Activated CD4-positive, alpha-beta T cell treated with anti-CD3 and anti-CD28 coated beads, Interleukin-2, amount 50 U/mL, for 16 hours (primary cell): ENCODE measurements at places on chromosomes 1 and 21.

- DNase-seq, result no peak
Measured at GRCh38 chr1:92029241-92029922, 403 bp upstream of the EPHX4 start.

GRCh38 chr1:31501505-31501904 is 74.8 kb upstream of the TINAGL1 start:
- DNase-seq, result no peak

- DNase-seq, result no peak
Measured at GRCh38 chr1:16125483-16125882, 30.4 kb downstream of the EPHA2 start.

DNA sequence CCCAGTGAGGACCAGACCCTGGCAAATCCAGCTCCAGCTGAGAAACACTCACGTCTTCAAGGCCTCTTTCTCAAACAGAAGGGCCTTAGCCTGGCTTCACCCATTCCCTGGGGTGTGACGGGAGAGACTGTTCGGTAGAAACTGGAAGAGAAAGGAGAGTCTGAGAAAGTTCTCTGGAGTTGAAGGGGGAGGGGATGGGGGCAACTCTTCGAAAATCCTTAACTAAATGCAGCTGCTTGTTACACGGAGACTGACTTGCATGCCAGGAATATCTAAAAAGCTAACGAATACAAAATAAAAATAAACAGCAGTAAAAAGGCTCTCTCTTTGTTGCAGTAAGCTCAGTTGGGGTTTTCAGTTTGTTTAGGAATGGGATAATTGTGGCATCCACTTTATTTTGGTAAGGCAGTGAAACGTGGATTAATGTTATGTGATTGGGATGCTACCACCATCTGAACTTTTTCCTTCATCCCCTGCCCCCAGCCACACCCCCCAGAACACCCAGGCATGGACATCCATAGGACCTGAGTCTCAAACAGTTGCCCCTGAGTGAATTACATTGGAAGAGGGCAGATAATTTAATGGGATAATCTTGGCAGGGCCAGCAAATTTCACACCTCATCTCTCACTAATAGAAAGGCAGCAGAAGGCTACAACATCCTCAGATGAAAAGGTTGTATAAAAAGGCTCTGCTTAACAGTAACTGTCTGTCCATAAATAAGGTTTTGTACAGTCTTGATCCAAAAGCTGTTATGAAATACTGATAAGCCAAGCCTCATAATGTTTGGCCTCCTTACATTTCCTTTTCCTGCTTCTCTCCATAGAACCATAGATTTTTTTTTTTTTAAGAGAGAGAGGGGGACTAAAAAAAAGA is 5.8 kb downstream of the ROR1 start:
- DNase-seq, result no peak

DNA sequence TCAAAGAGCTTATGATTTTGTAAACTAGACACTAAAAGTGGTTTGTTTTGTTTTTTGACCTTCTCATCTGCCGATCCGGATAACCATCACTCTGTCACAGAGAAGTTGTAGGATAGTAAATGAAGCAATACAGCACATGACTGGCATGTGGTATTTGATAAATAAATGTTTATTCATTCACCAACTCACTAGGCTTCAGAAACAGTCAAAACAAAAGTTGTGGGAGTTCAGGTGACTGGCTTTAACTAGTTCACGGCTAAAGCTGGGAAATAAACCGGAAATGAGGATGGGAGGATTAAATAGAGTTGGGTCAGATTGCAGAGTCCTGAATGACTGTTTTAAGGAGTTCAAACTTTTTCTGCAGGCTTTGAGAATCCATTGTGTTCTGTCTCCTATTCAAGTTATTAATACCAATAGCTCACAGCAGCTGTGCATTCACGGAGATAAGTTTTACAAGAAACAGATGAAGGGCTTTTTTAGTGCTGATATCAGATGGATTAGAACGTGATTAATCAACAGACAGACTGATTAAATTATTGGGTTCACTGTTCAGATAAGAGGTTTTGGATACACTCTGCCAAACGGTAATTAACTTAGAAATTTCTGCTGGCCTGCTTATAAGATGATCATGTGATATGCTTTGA is 463.3 kb downstream of the DPYD start:
- no peak for DNase-seq

- no peak for DNase-seq
Measured at GRCh38 chr1:193634470-193634869, 448.1 kb upstream of the B3GALT2 start.

GRCh38 chr1:12344596-12345349 is 114.9 kb downstream of the VPS13D start:
- DNase-seq, result peak; percentile 27

DNA sequence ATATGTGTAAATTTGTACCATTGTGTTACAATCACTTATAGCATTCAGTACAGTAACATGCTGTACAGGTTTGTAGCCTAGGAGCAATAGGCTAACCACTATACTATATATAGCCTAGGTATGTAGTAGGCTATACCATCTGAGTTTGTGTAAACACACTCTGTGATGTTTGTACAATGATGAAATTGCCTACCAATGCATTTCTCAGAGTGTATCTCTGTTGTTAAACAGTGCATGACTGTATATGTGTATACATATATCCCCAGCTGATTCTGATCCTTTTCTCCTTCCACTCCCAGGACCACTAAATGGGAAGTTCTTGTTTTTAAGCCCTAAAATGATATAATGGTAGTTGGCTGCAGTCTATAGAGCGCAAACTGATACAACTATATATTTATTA is 7.8 kb downstream of the GNPAT start:
- no peak for DNase-seq

GRCh38 chr1:42734201-42735035 is 5.6 kb downstream of the CLDN19 start:
- no peak for DNase-seq

- DNase-seq, result no peak
Measured at GRCh38 chr1:152252157-152252556, 28.2 kb upstream of the HRNR start.

- DNase-seq, result no peak
Measured at GRCh38 chr1:159687511-159687910, 26.9 kb downstream of the CRP start.

DNA sequence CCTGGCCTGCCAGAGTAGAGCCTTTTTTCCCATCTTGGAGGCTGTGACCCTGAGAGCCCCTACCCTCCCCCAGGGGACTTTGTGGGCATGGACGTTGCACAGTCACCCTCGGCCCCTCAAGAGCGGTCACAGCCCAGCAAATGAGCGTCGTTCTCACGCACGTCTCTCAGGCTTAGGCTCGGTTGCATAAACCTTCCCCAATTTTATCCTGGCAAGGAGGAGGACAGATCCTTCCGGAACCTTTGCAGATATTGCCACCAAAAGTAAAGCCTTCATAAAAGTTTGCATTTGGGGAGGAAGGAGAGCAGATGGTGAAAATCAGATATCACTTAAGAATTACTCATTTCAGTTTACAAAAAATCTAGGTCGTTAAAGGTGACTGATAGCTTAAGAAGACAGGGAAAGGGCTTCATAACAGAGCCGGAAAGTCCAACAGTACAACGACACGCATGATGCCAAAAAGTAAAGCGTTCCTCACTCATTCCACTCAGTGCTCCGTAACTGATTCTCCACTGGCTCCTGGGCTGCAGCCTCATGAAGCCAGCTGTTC is 29.3 kb downstream of the PDE9A start:
- DNase-seq, result no peak

- DNase-seq, result peak; percentile 51
Measured at GRCh38 chr1:12343823-12344487, 114.1 kb downstream of the VPS13D start.

DNA sequence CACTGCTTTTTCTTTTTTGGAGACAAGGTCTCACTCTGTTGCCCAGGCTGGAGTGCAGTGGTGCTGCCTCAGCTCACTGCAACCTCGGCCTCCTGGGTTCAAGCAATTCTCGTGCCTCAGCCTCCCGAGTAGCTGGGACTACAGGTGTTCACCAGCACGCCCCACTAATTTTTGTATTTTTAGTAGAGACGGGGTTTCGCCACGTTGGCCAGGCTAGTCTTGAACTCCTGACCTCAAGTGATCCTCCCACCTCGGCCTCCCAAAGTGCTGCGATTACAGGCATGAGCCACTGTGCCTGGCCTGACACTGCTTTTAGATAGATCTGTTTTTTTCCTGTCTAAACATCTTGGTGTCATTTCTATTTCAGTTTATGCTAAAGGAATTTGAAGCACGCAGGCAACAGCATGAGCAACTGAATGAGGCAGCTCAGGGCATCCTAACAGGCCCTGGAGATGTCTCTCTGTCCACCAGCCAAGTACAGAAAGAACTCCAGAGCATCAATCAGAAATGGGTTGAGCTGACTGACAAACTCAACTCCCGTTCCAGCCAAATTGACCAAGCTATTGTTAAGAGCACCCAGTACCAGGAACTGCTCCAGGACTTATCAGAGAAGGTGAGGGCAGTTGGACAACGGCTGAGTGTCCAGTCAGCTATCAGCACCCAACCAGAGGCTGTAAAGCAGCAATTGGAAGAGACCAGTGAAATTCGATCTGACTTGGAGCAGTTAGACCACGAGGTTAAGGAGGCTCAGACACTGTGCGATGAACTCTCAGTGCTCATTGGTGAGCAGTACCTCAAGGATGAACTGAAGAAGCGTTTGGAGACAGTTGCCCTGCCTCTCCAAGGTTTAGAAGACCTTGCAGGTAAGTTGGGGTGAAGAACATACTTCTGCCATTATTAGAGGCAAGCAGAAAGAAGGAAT is 106.1 kb upstream of the BMP8A start:
- no peak for DNase-seq

- no peak for DNase-seq
Measured at GRCh38 chr1:226052061-226052460, 10.5 kb upstream of the H3-3A start.

- no peak for DNase-seq
Measured at GRCh38 chr1:97999320-97999719, 78.5 kb upstream of the DPYD start.

GRCh38 chr1:55981010-55981650 is 598.2 kb downstream of the PLPP3 start:
- no peak for DNase-seq

- DNase-seq, result no peak
Measured at GRCh38 chr1:208531003-208531750, 287.0 kb upstream of the PLXNA2 start.

DNA sequence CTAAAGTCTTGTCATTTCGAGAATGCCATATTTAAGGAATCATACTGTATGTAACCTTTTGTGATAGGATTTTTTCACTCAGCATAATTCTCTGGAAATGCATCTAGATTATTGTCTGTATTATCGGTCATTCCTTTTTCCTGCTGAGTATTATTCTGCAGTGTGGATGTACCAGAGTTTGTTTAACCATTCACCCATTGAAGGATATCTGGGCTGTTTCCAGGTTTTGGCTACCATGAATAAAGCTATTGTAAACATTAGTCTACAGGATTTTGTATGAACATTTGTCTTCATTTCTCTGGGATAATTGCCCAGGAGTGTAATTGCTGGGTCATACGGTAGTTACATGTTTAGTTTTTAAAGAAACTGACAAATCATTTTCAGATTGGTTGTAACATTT is 61.8 kb downstream of the ATP1A1 start:
- DNase-seq, result no peak

DNA sequence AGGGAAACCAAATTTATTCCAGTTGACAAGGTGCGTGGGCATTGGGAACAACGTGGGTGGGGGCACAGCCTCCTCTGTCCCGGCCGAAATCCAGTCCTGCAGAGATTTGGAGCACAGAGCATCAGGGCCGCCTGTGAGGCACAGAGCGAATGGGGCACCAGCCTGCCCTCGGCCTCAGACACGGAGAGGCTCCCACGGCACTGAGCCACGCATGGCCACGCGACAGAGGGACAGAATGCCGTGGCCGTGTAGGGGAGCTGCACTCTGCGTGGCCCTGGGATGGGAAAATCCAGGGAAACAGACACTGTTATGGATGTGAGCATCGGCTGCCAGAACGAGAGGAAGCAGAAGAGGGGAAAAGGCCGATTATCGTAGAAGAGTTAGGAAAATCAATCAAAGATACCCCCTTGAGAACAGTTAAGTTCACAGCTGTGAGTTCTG is 13.5 kb upstream of the C1orf159 start:
- DNase-seq, result no peak

DNA sequence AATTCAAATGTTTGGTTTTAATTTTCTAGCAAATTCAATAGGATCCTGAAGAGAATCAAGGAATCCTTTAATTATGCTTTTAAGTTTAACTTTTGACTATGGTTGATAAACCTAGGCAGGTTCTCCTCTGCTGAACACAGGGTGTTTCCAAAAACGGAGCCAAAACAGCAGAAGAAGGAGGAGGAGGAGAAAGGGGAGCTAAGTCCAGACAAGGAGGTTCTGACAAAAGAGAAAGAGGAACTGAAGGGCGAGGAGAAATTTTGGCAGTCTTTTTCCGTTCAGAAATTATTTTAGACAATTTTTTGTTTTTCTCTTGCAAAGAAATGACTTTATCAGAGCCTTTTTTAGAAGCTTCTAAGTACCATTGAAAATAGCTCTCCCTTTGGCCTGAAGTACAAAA is 33.2 kb upstream of the FNBP1L start:
- no peak for DNase-seq

DNA sequence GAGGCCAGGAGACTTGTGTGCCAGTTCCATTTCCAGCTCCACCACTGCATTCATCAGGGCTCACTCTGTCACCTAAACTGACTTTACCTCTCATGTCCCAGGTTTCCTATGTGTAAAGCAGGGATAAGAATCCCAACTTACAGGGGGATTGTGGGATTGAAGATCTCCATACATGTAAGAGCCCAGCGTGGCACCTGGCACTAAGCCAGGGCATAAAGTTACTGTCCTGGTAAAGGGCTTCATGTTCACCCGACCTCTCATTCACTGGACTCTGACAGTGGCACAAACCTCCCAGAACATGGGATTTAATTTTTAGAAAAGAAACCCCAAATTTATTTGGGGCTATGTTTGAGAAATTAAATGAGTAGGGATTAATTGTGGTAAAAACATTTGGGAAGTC is 8.9 kb upstream of the IGFN1 start:
- DNase-seq, result no peak

- DNase-seq, result no peak
Measured at GRCh38 chr1:113683384-113684152, 75.7 kb downstream of the PHTF1 start.

DNA sequence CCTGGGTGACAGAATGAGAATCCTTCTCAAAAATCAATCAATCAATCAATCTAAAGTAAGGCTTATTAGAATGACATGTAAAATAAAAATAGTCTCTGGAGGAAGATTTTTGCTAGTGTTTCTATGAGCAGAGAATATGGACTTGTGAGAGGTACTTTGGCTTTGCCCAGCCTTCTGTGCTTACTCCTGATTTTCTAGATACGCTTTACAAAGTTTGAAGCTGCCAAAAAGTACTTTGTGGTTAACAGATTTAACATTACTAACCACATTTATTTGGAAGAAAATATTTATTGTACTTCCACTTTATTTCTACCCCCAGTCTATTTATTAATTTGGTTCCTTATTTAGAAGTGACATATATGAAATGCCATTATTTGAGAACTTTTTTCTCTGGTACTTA is 41.0 kb downstream of the CEP350 start:
- no peak for DNase-seq

GRCh38 chr1:48870596-48870995 is 93.9 kb upstream of the BEND5 start:
- DNase-seq, result peak; percentile 17

GRCh38 chr1:200720199-200720598 is 18.5 kb upstream of the CAMSAP2 start:
- no peak for DNase-seq
